Ureter (tissue), 1 donor: ENCODE measurements at places on chromosomes 1 and 21. TPM values are rescaled to one million over a fixed set of nuclear protein-coding genes. Genes with fewer than 3 reads are reported as not detected.

Gene INKA2
- 5.7 TPM for total RNA-seq

Gene FCAMR
- not detected for total RNA-seq

GRCh38 chr21:19771881-19772280 lies 1226.3 kb upstream of the NCAM2 start:
- DNase-seq: no peak

- DNase-seq: no peak
Measured at GRCh38 chr1:242788771-242789170, 264.3 kb upstream of the PLD5 start.

GRCh38 chr1:121519042-121519755 lies 334.4 kb downstream of the SRGAP2C start:
- peak; percentile 49 for DNase-seq

GRCh38 chr1:110857964-110858948 lies 14.7 kb upstream of the CD53 start:
- DNase-seq: no peak

DNA sequence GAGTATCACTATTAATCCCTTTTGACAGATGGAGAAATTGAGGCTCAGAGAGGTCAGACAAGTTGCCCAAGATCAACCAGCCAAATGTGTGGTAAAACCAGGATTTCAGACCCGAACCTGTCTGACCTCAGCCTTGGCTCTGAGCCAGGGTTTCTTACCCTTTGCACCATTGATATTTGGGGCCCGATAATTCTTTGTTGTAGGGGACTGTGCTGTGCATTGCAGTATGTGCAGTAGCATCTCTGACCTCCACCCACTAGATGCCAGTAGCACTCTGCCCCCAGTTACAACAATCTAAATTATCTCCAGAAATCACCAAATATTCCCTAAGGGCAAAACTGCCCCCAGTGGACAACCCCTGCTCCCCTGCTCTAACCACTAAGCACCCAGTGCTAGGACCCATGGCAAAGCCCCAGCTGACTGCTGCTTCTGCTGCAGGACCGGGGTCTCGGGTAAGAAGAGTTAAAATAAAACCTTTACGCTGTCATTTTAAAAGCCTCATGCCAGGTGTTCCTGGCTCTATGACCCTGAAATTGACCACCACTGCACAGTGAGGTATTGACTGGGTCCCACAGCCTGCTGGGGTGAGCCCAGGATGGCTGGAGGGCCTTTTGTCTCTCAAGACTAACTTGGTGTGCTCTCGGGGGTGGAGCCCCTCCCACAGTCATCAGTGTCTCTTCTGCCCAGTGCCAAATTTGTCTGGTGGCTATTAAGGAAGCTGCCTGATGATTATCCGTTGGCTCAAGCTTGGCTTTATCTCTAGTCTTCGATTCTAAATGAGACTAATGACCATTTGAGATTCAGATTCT lies 5.6 kb upstream of the MAN1C1 start:
- no peak for DNase-seq

- no peak for DNase-seq
Measured at GRCh38 chr1:33349081-33349759, 28.3 kb upstream of the A3GALT2 start.

DNA sequence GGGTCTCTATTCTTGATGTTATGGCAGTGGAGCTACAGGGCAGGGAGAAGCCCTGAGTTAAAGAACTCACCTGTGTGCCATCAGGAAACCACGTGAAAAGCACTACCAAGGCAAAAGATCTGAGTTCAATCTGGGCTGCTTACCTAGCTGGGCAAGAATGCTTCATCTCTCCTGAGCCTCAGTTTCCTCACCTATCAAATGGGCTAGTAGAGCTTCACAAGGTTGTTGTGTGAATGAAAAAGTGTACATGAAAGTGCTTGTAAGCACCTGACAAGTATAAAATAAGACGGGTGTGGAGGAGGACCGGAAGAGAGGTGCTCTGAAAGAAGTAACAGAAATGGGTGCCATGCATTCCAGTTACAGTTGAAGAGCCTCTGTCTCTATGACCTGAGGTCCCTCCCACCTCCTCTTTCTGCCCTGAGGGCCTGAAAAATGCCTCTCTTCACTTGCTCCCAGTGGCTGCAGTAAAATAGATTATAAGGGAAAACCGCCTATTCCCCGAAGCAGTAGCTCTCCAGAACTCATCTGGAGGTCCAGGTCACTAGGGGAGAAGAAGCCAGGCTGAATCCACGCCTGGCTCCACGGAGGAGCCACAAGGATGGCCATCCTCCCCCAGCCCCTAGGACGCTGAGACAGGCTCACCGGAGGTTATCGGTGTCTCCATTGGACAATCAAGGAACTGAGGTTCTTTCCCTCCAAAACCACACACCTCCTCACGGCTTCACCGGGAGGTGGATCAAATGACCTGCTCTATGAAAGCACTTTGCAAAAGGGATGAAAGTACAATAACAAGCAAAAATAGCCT lies 1.4 kb downstream of the GPR161 start:
- DNase-seq: no peak

Gene OR6N1
- total RNA-seq: not detected

DNA sequence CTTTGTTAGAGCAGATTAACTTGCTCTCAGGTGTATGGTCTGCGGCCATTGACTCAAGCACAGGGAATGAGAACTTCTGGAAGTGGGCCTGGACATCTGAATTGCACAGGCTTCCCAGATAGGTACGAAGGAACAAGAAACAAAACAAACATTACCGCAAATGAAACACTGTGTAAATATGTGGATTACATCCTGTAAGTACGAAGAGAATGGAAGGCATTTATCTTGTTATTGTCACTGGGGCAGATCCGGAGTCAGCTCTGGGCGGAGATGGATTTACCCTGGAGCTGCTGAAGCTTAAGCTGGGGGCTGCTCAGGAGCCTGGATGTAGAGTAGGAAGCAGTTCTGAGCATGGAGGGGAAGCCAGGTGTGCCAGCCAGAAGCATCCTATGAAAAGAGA lies 6.8 kb downstream of the HES2 start:
- no peak for DNase-seq

DNA sequence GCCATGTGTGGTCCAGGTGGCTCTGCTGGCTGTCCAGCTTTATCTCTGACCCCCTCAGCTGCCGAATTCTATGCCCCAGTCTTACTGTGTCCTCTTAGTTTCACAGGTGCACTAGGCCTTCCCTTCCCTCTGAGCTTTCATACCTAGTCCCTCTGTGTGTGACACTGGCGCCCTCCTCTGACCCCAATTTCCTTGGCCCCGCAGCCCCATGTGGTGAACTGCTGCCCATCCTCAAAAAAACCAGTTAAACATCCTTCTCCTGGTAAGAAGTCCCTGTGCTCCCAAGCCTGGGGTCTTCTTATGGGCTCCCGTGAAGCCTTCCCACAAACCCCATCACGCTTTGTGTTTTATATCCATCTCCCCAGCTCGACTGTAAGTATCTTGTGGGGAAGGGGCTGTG lies 93.9 kb upstream of the TSPAN2 start:
- no peak for DNase-seq

DNA sequence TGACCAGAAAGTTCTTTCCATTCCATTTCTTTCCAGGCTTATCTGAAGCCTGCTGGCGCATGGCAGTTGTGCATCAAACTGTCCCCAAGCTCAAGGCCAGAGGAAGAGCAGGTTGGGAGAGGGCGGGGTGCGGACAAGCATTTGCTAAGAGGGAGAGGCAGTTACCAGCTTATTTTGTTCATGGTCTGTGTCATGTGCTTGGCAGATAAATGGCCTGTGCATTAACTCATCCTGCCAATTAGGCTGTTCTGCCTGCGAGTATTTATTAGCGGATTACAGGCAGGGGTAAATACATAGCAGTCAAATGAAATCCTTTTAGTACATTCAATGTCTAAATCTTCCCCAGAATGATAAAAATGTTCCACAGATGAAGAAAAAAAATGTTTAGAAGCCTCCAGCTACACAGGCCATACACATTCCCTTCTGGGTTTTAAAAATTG lies 48.9 kb upstream of the B3GALNT2 start:
- DNase-seq: no peak
